NCI-H2227 treated with DMSO at 0.1 percent for 48 hours (cell line): ENCODE measurements at places on chromosomes 7 and 10.
A peak's percentile ranks its signal among the peaks of the same experiment; 100 is the strongest.

DNA sequence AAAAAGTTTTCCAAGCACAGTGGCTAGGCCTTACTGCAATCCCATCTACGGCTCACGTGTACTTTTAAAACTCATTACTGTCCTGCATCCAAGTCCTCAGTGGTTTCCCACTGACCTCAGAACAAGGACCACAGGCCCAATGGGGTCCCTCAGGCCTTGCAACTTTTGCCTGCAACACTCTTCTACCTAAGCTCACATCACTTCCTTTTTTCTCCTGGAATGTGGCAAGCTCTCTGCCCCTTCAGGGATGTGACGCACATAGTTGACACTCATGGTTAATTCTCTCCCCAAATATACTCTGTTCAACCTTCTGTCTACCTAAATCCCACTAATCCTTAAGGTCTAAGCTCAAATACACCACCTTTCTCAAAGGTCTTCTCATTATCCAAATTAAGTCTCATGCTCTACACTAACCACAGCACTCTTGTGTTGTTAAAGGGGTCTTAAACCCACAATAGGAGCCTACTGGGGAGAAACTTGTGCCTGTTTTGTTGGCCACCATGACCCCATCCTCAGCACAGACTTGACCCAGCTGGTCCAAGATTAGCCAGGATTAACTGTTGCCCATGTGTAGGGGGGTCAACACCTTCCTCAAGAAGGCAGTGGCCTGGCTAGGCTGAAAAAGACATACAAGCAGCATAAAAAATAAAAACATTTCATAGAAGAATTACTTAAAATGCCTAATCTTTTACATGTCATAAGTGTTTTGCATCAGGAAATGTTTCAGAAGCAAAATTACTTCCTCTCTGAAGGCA, 15.2 kb downstream of the HNRNPF start:
- no peak for DNase-seq

GRCh38 chr7:129163875-129164544, 19.5 kb downstream of the TSPAN33 start:
- DNase-seq: peak; percentile 71

DNA sequence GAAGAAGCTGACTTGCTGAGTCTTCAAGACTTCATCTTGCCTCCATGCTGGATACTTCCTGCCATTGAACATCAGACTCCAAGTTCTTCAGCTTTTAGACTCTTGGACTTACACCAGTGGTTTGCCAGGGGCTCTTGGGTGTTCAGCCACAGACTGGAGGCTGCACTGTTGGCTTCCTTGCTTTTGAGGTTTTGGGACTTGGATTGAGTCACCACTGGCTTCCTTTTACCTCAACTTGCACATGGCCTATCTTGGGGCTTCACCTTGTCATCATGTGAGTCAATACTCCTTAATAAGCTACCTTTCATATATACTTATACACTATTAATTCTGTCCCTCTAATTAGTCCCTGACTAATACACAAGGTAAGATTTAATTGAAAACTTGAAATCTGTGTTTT, 361.7 kb upstream of the SEMA3C start:
- DNase-seq: no peak

DNA sequence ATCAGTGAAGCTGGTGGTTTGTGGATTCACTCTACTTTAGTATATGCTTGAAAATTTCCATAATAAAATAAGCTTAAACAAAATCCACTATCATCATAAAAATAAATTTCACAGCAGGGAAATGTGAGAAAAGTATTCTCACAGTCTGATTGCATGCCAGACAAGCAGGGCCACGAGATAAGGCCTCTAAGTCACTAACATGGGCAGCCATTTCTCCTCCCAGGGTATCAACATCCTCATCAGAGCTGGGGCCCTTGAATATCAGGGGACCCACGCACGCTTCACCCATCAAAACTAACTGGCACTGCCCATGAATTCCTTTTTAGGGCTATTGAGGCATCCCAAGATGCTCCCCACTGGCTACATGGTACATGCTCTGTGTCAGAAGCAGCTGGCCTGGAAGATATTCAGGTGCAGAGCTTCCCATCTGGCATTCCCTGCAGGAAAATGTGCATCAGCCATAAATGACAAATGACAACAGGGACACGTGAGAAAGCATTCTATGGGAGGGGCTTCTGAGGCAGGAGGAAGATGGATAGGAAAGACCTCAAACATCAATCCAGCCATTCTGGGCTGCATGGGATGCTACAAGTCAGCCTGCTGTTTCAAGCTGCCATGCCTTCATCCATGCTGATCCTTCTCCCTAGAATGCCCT, 17.4 kb downstream of the CCDC6 start:
- no peak for DNase-seq

- DNase-seq: no peak
These were observed 95.9 kb downstream of the CUBN start for GRCh38 chr10:17033529-17034260.

GRCh38 chr10:21173802-21174714, 276.9 kb upstream of the NEBL start:
- DNase-seq: no peak

DNA sequence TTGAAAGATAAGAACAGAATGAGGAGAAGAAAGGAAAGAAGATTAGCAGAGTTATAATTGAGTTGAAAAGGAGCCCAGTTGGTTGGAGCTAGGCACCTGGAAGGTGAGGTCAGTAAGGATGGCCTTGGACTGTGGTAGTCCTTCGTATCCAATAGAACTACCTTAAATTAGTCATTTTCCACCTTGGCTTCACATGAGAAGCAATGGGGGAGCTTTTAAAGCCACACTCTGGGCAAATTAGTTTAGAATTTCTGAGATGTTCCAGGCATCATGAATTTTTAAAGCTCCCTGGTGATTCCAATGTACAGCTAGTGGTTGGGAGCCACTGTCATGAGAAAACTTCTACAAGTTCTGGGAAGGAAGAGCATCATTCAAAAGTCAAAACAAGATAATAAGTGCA, 27.3 kb upstream of the CYP3A5 start:
- DNase-seq: no peak

GRCh38 chr10:66265398-66265797, 660.4 kb upstream of the LRRTM3 start:
- no peak for DNase-seq

DNA sequence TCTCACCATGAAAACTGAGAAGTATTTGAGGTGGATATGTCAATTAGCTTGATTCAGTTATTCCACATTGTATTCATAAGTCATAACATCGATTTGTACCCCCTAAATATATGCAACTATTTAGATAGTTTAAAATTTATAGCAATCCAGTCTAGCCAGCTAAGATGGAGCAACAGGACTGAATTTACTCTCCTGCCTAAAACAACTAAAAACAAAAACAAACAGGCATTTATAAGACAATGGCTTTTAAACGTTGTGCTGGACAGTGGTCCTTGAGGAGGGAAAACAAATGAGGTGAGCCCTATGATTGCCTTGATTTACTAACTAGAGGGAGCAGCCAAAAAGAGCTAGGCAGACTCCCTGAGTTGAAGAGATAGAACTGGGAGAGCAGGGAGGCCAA, 814 bp upstream of the GPAM start:
- DNase-seq: no peak

DNA sequence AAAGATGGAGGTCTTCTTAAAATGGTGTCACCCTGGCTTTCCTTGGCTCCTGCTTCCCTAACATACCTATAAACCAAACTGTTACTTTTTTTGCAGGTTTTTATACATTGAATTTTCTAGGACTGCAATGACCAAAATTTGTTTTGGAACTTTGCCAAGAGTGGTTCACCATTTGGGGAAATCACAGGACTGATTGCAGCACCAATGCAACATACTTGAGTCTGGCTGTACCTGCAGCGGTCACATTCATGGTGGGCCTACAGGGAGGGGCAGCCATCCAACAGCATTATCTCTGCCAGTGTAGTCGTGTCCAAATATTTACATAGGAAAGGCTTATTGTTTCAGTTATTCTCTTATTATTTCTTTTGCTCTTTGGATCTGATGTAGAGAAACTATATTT, 69.0 kb downstream of the HACD1 start:
- DNase-seq: no peak

DNA sequence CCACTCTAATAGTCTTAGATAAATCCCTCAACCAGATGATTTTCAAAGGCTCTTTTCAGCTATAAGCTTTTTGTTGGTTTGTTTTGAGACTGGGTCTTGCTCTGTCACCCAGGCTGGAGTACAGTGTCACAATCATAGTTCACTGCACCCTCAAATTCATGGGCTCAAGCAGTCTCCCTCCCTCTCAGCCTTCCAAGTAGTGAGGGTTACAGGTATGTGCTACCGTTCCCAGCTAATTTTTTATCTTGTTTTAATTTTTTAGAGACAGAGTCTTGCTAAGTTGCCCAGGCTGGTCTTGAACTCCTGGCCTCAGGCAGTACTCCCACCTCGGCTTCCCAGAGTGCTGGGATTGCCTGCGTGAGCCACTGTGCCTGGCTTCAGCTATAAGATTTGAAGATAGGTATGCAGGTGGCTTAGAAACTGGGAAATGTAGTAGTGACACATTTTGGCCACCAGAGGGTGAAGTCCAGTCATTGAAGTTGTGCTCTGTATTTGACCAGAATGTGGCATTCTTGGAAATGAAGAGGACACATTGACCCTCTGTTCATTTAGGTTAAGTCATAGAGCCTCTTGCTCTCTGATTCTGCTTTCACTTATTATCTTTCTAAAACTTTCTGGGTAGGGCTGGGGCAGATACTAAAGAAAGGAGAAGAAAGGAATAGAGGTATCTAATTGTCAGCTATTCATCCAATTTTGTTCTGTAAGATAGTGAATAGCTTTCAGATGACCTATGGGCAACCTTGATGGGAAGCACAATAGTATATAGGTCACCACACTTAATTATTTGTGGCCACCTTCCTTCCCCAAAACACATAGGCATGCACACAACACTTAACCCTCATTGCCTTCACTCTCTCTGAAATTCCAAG, 36.0 kb downstream of the R3HCC1L start:
- peak; percentile 4 for DNase-seq

GRCh38 chr7:40887099-40887498, 752.3 kb downstream of the SUGCT start:
- DNase-seq: no peak

GRCh38 chr10:35386594-35387174, 50.4 kb downstream of the CCNY start:
- peak; percentile 13 for DNase-seq

- DNase-seq: no peak
These were observed 24.6 kb downstream of the AGK start for GRCh38 chr7:141575654-141576448.

DNA sequence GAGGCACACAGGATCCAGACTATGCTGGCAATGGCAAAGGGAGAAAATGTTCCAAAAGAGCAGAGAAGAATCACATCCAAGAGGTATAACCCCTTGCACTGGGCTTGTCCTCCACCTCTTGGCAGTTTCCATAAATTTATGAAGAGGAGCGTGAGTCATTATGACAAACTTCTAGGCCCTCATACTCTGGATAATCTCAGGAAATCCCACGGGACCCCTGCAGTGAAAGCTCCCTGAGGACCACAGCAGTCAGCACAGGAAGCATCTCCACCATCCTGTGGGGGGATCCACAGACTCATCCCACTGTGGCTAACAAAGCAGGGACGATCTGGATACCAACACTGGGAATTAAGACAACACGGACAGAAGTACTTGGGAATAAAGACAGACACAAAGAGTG, 30.3 kb upstream of the GPAM start:
- DNase-seq: no peak

GRCh38 chr7:14340393-14341074, 351.1 kb upstream of the ETV1 start:
- DNase-seq: peak; percentile 51

DNA sequence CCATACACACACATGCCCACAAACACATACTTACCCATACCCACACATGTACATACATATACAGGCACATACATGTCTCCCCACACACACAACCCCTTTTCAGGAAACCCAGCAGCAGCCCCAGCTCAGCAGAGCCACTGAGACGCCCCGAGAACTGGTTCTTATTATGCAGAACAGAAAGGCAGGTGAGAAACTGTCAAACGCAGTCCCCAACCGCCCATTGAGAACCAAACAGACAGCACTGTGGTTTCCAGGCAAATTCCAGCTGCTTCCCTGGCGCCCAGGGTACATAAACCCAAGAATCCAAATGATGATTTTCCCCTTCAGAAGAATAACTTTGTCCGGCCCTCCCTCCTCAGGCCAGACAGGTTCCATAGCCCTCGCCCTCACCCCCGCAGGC, 366.6 kb upstream of the ZMIZ1 start:
- no peak for DNase-seq

DNA sequence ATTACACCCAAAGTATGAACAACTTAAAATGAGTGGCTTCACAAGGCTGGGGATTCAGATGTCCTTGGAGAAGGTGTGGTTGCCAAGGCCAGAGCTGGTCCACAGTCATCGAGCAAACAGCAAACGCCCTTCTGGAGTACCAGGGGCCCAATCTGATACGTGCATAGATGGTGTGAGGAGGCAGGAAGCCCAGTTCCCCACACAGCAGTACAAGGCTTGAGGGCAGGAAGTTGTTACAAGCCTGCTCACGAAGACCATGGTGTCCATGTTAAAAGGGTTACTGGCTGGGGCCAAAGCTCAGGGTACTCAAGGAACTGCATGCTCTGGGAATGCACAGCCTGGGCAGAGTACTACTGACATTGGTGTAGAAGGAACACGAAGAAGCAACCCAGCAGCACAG, 4.6 kb upstream of the ANKRD26 start:
- no peak for DNase-seq

DNA sequence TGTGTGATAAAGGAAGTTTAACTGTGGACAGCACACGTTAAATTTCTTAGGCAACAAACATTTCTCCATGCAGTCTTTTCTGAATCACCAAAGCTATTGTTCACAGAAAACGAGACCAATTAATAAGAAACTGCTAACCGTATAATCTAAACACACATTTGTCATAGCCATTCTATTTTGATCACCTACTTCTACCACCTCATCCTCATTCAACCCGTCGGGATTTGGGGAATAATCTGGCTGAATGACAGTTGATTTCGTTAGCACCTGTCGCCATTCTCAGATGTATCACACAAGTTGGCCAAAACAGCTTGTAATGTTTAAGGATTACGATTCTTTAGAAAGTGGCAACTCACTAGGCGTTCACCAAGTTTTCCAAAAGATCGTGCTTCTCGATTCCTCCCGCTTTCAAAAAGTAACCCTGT, 1.2 kb downstream of the EZH2 start:
- DNase-seq: no peak
